ENCODE measurements at places on chromosomes 7 and 10.
A peak's percentile ranks its signal among the peaks of the same experiment; 100 is the strongest.

DNA sequence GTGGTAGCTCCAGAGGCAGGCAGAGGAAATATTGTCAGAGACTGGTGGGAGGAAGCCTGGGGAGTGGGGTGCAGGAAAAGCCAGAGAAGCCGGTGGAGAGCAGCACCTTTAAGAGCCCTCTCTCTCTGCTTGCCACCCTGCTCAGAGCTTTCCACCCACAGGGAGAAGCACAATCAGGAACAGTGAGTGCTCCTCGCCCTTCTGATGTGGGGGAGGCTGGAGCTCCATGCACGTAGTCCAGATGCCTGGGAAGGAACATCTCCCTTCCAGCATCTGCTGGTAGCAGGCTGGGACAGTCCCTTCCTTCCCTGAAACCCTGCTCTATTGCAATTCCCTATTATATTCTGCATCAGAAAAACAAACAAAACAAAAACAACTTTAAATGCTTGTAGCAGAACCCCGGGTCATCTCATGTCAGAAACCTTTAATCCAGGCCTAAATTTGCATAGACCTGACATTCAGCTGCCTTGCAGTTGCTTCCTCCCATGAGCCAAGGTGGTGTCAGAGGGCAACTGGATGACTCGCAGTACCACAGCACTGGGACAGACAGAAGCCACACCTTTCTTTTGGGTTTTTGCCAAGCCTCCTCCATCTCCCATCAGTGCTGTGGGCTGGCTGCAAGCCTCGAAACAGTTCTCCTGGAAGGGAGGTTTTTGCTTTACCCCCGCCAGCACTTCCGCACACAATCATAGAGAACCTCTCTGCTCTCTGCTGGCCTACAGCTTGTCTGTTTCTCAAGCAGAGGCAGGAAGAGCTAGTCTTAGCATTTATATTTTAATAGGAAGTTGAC lies 13.1 kb downstream of the AVPI1 start:
- no peak for DNase-seq

- DNase-seq = no peak
Observed at GRCh38 chr10:19876570-19876969, 60.3 kb downstream of the PLXDC2 start.

DNA sequence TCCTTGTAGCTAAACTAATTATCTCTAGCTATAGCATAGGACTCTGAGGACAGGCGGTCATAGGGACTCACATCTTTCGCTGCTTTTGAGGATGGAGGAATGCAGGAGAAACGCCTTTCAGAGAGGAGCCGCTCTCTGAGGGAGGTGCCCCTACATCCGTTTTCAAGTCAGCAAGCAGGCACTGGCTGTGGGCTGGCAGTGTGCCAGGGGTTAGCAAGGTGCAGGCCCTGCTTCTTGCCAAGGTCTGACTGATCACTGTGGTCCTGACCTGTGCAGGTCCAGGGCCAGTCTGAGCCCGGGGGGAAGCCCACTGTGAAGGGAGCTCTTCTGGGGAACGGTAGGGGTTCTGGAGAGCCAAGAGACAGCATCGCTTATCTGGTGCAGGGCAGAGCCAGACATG lies 89.4 kb downstream of the SH3PXD2A start:
- peak; percentile 49 for DNase-seq

DNA sequence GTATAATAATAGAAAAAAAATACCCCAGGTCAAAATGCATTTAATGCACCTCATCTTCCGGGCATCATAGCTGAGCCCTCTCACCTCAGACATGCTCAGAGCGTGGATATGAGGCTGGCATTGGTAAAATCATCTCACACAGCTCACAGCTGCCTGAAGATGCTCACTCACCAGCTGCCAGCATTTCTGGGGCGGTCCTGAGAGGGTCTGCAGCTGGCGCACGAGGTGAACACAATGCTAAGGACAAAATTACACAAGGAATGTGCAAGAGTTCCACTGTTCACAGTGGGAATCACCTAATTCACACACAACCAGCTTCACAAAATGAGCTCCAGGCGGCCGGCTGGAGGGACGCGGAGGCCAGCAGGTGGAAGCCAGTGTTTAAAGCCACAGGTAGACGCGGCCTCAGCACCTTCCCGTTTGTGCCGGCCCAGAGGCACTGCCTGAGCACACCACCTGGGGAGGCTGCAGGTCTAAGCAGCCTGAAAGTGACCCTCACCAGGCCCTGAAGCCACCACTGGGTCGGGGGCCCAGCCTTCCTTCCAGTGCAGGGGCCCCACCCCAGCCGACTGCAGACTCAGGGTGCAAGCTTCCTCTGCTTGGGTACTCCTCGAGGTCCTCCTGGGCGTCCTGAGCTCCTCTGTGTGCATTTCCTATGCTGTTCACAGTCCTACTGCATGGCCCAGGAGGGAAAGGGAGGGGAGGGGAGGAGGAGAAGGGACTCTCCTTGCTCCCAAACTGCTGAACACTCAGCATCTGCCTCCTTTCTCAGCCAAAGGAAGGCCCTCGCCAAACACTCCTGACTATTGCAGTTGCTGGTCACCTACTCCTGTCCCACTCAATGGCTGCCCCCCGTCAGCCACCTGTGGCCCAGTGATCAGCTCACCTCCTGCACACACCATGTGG lies 61.2 kb upstream of the FAM20C start:
- no peak for DNase-seq

DNA sequence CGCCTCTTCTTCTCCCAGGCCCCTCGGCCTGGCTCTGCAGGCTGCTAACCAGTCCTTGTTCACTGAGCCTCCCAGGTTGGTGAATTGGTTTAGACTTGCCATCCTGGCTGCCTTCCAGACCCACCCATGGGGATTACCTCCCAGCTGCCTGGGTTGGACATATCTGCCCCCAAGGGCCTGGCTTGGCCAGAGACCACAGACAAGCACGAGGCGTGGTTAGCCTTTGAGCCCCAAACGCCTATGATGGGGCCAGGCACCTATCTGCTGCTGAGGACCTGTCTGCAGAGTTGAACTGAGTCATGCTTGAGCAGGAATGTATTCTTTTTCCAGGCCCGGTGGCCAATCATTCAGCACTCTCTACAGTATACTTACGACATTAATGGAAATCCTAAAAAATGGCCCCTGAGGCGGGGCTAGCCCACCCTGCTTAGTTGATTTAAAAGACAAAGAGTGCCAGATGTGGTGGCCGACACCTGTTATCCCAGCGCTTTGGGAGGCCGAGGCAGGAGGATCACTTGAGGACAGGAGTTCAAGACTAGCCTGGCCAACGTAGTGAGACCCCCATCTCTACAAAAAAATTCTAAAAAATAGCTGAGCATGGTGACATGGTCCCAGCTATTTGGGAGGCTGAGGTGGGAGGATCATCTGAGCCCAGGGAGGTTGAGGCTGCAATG lies 361.5 kb downstream of the FRMD4A start:
- DNase-seq = no peak

DNA sequence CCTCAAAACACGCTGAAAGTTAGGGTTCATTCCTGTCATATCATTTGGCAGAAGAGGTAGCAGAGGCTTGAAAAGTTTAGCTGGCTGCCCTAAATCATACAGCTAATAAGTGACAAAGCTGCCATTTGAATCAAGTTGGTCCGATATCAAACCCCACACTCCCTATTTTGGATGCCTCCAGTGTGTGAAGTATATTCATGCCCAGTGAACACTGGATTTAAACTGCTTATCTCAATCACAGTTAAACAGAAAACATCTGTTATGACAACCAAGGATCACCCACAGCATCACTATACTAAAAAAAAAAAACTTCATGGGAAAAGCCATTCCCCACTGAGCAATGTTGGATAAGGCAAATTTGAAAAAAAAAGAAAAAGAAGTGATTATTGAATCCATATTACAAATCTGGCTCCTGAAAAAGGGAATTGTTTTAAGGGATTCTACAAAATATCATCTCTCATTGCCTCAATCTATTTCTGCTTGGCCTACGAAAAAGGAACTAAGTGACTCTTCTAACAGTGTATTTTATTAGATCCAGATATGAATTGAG lies 48.3 kb downstream of the ABCB1 start:
- no peak for DNase-seq

DNA sequence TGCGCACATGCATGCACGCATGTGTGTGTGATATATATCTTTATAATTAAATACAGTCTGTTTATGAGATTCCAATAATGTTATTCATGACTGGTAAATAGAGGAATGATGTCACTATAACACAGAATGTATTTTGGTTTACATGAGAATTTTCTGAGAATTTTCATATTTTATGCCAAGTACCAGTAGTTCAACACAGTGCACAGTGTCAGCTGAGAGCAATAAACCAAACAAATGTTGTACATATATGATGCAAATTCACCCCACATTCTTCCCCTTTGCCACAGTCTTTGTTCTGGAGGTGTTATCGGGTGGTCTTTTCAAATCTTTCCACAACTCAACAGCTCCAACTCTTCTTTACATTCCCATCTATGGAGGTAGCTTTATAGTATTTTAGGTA lies 462.2 kb upstream of the GRM3 start:
- no peak for DNase-seq

GRCh38 chr10:61135276-61135721 lies 191.3 kb upstream of the RHOBTB1 start:
- no peak for DNase-seq

DNA sequence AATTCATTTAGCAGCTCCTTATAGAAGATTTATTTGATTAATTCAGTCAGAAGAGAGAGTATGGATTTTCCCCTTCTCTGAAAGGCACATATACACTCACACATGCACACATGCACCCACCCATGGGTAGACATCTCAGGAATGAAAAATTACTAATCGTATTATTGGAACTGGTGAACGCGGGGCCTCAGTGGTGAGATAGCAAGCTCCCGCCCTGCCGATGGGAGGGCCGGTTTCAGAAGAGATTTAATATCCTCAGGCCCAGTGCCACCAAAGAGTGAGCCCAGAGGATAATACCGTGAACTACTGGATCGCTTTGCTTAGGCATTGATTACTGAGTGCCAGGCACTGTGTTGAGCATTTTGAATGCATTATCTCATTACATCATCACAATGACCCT lies 38.0 kb upstream of the EMX2 start:
- no peak for DNase-seq

GRCh38 chr7:151897161-151897731 lies 20.3 kb upstream of the PRKAG2 start:
- DNase-seq = no peak

- DNase-seq = no peak
Observed at GRCh38 chr7:1883031-1883761, 213.1 kb downstream of the ELFN1 start.

DNA sequence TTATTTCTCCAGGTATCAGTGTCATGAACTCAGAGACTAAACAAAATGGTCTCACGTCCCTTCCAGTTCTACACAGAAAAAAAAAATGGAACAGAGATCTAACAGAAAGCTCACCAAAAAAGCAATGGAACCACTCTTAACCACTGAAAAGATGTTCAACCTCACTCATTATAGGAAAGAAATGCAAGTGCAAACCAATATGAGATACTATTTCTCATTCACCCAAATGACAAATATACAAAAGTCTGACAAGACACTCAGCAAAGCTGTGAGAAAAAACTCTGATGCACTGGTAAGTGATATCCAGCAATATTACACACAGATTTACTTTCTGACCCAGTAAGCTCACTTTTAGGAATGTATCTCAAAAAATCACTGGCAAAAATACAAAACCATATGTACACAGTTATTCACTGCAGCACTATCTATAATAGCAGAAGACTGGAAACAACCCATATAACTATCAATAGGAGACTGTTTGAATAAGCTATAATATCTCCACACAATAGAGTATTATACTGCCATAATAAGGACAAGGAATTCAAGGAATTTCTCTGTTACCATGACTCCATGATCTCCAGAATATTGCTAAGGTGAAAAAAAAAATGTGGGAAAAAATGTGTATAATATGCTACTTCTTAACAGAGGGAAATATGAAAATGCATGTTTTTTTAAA lies 36.6 kb downstream of the ABI1 start:
- DNase-seq = no peak

- no peak for DNase-seq
Observed at GRCh38 chr10:34530778-34531177, 284.3 kb downstream of the PARD3 start.

- DNase-seq = no peak
Observed at GRCh38 chr10:75335191-75335590, 66.4 kb downstream of the ZNF503 start.

DNA sequence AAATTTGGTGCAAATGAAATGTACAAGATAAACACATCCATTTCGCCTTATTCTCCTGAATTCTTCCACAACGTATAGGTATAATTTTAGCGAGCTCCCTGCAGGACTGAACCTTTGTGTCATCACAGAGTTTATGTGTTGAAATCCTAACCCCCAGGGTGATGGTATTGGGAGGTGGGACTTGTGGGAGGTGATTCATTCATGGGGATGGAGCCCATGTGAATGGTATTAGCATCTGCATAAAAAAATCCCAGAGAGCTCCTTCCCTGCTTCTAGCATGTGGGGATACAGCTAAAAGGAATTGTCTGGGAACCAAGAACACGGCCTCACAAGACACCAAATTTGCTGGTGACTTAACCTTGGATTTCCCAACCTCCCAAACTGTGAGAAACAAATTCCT lies 741.4 kb upstream of the VSTM2A start:
- DNase-seq = no peak

DNA sequence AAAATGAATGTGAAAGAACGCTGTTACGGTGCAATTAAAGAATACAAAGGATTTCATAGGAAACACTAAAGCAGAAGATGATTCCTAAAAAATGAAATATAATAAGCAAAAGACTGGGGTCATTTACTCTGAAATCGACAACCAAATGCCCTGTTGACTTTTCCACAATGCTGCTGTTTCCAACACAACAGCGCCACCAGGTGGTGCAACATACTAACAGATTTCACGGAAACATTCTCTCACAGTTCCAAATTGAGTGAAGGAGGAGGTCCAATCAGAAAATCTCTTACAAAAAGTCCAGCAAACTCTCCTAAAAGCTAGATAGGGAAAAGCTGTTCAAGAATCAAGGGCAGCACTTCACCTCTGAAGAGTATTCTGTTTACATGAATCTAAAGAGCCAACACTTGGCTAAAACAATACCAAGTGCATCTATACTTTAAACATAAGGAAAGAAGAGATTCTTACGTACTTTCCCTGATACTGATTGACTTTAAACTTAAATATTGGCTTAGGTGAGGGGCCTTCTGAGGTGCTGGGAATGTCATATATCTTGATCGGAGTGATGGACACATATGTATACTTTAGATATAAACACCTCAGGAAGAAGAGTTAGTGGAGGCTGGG lies 55.9 kb downstream of the UPF2 start:
- DNase-seq = peak; percentile 20

DNA sequence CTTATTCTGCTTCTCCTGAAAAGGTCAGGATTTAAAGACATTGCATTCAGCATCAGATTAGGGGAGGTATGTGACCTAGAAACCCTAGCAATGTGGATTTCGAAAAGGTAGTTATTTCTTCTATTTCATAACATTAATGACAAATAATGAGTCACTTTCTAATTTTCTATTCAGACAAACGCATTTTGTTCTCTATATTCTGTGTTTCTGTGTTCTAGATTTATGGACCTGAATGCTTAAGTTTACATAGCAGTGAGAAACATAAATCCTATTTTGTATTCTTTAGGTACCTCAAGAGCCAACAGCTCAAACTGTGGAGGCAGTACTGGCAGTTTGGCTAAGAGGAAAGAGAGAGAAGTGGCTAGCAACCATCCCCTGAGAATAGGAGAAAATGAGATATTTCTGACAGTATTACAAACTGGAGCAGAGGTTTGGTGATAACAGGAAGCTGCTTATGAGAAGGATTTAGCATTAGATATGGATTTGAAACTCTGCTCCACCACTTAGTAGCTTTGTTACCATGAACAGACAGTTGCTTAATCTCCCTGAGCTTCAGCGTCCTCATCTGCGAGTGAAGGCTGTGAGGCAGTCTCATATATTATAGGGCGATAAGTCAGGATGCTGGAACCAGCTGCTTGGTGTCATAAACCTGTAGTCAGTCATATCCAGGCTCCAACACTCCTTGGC lies 28.2 kb downstream of the CDK14 start:
- no peak for DNase-seq

- DNase-seq = no peak
Observed at GRCh38 chr7:76514926-76515771, 4.8 kb downstream of the UPK3B start.
